ENCODE measurements at places on chromosomes 5 and 9.

DNA sequence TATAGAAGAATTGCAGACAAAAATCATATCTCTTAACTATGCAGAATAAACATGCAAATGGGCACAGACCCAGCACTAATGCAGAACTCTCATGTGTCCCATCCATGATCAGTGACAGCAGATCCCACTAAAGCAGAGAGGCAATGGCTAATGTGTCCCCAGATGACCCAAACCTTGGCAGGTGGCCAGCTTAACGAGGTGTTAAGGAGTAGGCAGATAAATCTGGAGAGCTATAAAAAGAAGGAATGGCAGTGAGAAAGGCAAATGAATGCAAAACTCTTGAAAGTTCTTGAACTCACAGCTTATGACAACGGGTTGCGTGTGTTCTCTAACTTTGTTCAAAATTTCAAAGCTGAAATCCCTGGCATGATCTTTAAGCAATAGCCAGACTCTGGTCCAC lies 265.4 kb downstream of the RASEF start:
- no peak for DNase-seq

GRCh38 chr9:132754236-132754635 lies 84.0 kb downstream of the GTF3C4 start:
- DNase-seq: no peak

GRCh38 chr9:75633451-75634057 lies 256.9 kb upstream of the PCSK5 start:
- DNase-seq: no peak

DNA sequence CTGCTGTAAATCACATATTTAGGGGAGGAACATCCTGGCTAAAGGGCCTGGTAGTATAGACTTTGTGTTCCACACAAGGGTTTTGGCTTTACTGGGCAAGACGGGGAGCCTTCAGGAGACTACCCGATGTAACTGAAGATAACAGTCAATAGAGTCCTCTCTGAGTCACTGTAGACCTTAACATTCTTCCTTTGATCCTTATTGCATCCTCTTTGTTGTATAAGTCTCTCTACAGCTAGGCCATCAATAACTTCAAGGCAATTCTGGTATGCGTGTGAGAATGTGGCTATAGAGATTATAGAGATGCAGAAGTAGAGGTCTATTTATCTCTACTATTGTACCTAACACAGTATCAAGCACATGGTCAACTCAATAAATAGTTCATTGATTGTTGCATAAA lies 67.3 kb upstream of the STK32A start:
- no peak for DNase-seq

- no peak for DNase-seq
These were observed 27.7 kb downstream of the PTCD2 start for GRCh38 chr5:72347801-72348308.

DNA sequence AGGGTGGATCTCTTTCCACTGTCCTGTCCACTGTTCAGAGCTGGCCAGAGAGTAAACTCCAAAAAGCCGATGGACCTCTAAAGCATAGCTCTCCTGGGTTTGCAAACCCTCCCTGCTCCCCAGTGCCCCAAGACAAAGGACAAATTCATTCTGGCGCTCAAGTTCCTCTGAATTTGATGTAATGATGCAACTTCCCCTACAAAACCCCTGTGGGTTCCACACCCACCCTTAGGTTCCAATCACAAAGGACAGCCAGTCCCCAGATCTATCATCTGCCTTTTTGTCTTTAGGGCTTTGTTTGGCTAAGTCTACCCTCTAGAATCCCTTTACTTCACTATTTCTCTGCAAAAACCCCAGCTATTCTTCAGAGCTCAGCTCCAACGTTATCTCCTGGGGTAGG lies 57.4 kb upstream of the SLC25A51 start:
- DNase-seq: no peak

- no peak for DNase-seq
These were observed 40.0 kb upstream of the DMRT1 start for GRCh38 chr9:801399-802071.

DNA sequence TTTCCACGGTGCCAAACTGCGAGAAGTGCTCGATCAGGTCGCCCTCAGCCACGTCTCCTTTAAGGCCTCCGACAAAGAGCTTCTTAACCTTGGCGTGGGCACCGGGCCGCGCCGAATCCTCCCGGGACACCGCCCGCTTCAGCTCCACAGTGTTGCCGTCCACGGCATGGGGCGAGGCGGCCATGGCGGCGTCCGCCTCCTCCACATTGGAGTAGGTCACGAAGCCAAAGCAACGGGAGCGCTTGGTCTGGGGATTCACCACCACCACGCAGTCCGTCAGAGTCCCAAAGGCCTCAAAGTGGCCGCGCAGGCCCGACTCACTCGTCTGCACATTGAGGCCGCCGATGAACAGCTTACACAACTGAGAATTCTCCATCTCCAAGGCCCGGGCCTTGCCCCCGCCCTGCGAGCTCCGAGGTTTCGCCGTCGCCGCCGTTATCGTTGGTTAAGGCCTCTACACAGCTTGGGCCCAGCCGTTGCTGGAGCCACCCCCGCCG lies 424 bp downstream of the HNRNPA0 start:
- no peak for DNase-seq

GRCh38 chr5:179325296-179326031 lies 19.8 kb downstream of the ADAMTS2 start:
- no peak for DNase-seq

GRCh38 chr5:17305964-17306725 lies 88.7 kb downstream of the BASP1 start:
- DNase-seq: no peak

DNA sequence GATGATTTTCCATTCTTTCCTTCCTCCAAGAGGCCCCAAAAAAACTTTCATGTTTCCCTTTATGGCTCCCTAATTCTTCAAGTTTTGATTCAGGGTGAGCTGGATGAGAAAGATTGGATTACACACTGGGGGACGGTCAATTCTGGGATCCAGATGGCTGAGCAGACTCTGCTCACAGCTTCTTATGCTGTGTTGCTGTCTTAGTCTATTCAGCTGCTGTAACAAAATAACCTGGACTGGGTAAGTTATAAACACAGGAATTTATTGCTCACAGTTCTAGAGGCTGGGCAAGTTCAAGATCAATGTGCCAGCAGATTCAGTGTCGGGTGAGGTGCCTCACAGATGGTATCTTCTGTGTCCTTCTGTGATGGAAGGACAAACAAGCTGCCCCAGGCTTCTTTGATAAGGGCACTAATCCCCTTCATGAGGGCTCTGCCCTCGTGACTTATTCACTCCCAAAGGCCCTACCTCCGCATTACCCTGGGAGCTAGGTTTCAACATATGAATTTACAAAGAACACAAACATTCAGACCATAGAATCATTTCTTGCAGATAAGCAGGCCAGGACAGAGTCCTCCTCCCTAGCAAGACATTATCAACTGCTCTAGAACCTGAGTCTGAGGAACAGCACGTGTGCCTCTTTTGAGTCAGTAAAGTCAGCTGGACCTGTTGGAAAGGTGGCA lies 23.1 kb upstream of the SMAD5 start:
- DNase-seq: no peak

DNA sequence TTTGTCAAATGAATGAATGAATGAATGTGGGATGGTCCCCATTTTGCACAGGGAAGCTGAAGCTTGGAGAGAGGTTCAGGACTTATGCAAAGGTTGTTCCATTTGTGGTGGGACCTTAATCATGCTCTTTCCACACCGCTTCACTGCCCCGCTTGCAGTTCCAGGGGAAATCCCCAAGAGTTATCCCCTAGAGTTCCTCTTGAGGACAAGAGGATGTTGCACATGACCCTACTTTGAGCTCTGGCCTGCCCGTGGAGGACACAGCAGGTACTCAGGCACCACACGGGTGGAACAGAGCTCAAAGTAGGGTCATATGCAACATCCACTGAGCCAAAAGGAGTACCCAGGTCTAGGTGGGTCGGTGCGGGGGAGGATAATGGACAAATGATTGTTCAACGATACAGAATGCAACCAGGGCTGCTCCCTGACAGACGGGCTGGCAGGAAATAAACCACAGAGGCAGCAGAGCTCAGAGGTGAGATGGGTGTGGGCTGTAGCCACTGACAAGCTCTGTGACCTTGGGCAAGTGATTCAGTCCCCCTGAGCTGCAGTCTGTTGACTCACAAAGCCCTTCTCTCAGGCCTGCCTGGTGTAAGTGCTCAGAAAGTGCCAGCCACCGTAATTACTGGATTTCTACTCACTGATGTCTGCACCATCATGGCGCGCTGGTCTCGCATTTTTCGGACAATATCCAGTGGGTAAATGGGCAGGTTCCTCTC lies 60.3 kb upstream of the EPB41L4B start:
- DNase-seq: no peak

DNA sequence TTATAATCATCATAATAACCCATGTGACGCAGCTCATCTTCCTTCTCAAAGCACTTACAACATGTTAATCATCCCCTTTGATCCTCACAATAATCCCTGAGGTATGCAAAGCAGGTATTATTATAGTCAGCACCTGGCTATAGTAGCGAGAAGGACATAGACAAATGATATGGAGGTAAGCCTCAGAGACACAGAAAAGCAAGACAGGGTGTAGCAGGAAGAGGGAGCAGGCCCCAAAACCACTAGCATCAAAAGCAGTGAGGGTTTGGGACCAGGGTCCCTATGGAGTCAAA lies 139.2 kb upstream of the SLC30A5 start:
- DNase-seq: no peak

- DNase-seq: no peak
These were observed 141.9 kb downstream of the ACTBL2 start for GRCh38 chr5:57340681-57341080.

DNA sequence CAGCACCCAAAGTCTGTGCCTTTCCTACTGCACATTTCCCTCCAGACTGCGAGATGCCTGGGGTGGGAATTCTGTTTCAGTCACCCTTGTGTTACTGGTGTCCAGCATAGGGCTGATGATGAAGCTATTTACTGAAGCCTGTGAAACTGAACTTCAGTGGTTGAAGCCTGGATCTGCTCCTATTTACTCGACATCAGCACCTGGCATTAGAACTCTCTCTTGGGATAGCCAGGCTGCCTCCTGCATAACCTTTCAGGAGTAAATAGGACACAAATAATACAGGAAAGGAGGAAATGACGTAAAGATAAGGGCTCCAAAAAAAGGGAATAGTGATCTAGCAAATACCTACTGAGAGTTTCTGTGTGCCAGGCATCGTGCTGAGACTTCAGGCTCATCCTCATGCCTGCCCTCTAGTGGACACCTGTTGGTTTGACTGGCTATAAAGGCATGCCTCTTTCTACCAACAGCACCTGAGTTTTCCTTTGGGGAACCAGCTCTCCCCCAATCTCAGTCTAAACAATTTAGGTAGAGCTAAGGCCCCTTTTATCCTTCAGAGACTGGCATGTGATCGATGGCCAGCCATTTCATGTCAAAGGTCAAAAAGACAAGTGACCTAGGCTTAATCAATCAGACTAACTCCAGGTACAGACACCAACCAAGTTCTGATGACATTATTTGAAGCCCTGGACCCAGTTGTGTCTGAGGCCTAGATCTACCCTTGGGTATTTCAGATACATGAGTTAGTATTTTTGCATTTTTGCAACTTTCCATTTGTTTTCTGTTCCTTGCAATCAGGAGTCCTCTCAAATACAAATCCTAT lies 192.1 kb upstream of the TRIM32 start:
- DNase-seq: no peak

DNA sequence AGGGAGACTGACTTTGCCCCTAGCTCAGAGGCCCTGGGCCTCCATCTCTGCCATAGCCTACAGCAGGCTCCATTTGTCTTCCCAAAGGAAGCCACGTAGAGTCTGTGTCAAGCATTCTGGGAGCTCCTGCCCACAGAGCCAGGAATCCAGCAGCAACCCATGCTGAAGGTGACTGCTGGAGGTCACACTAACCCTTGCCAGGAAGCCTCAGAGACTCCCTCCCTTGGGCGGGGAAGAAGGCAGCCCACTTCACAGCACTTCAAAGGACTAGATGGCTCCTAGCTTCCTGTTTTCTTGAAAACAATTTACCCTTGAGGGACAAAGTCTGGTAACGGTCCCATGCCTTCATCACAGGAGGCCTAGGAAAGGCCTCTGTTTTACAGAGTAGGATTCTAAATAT lies 1.7 kb downstream of the CKMT2 start:
- DNase-seq: no peak

DNA sequence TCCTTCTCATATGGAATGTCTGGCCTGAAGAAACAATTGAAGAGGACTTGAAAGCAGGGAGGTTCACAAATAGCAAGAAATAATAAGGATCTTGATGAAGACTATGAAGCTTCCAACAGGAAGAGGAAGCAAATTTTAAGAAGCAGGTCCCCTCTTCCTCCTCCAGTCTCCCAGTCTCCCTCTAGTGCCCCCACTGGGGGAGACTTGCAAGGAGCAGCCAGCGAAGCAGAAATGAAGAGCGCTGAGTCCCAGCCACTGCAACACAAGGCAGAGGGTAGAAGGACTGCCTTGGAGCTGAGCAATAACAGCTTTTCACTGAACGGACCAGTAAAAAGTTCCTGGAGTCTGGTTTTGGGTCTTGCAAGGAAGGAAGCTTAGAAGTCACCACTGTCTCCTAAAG lies 32.6 kb upstream of the ACO1 start:
- DNase-seq: no peak

All from right renal pelvis (tissue), 4 donors.